ENCODE measurements at places on chromosomes 1 and 21.
A peak's percentile ranks its signal among the peaks of the same experiment; 100 is the strongest.

- no peak for DNase-seq
These were observed 48.6 kb downstream of the PCNX2 start for GRCh38 chr1:233246965-233247364.

DNA sequence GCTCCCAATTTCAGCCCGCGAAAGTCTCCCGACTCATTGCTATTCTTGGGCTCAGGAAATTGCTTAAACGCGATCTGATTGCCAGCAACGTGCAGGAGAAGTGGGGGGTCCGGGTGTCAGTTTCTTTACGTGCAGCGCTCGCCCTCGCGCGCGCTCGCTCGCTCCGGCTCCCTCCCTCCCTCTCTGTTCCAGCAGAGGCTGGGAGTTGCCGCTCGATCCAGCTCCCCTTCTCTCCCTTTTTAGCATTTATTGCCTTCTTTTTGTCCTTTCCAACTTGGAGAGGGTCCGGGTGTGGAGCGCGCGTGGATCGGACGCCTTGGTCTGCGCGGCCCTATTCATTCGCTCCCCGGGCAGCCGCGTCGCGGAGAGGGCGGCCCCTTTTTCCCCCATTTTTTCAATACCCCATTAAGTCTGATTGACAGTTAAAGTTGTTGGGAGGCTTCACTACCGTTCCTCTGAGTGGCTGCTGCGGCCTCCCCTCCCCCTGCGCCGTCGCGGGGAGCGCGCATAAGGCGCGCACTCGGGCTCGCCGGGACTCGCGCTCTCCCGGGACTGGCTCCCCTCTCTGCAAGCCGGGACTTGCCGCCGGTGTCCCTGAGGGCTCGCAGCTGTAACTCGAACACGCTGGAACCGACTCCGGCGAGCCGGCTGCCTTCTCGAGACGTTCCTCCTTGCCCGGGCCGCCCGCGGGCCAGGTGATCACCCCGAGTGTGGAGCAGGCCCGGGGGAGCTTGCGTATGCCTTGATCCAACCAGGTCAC, at the start of gene DHRS3:
DHRS3 (minus strand) TSS at position 310 of the 760 bp plus-strand sequence. CDS start 862 bp downstream, outside the sequence.
- DNase-seq = peak; percentile 89

GRCh38 chr1:219757890-219758289, 145.0 kb upstream of the ZC3H11B start:
- peak; percentile 2 for DNase-seq

GRCh38 chr1:119713749-119714456, 2.2 kb downstream of the PHGDH start:
- no peak for DNase-seq

DNA sequence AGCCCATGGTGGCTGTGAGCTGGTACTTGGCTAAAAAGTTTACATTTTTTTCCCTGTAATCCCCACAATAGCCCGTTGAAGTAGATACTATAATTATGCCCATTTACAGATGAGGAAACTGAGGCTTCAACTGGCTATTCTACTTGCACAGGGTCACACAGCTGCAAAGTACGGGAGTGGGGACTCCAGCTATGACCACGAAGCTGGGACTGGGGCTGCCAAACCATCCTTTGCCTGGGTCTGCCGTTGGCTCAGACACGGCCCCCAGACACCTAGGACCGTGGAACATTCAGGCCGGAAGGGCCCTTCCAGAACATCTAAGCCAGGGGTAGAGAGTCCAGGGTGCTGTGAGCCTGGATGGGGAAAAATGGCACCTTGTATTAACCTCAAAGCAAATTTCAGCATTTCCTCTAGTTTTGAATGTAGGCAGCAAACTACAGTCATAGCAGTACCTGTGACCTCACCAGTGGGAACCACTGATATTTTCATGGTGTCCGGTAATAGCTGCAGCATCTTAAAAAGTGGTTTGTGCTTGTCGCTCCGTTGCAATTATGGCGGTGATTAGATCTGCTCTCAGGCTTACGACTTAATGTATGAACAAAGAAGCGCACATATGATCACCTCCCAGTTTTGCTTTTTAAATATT, 4.3 kb downstream of the TP73 start:
- no peak for DNase-seq

DNA sequence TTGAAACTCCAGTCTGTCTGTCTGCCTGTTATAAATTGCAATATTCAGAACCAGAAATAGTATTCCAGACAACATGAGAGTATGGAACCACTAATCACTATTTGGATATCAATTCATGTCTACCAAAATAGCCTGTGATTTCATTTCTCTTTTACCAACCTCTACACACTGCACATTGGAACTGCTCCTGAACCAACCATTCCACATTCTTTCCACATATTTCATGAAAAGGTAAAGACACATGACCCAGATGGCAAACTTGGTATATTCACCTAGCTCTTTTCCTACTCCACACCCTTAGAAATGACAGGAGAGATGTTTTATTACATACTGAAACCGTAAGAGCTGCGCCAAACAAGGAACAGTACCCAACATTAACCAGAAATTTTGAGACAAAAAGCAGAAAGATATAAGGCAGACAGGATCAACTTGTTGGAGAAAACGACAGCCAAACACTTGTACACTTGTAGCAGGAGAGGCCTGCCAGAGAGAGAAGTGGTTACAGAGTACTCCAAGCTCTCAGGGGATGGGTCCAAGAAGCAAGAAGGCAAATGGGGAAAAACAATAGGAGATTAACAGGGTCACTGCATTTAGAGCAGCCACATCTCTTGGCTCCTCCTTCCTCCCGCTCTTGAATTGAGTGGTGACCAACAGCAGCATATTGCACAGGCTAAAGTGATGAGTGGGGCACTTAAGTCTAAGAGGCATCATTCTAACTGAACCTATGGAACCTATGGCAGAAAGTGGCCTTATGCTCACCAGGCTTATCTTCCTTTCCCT, 148.7 kb downstream of the SETD4 start:
- DNase-seq = no peak

DNA sequence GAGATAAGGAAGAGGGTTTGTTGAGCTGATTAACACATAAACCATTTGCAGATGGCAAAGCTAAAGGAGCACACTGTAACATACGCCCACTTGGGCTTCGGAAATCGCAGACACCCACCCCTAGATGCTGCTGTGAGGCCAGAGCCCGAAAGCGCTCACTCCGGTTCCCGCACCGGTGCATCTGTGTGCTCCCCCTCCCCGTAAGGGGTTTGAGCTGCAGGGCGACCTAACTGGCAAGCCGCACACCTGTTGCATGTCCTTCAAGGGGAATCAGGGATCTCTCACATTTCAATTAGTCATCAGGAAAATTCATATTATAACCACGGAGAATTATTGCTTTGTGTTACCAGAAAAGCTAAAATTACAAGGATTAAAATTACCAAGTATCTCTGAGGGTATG, 1.4 kb upstream of the CFH start:
- no peak for DNase-seq

Data from renal cortex interstitium (tissue), 15 donors.